Caki2 (cell line): ENCODE measurements at places on chromosomes 1 and 21. TPM values are rescaled to one million over a fixed set of nuclear protein-coding genes. Genes with fewer than 3 reads are reported as not detected.

DNA sequence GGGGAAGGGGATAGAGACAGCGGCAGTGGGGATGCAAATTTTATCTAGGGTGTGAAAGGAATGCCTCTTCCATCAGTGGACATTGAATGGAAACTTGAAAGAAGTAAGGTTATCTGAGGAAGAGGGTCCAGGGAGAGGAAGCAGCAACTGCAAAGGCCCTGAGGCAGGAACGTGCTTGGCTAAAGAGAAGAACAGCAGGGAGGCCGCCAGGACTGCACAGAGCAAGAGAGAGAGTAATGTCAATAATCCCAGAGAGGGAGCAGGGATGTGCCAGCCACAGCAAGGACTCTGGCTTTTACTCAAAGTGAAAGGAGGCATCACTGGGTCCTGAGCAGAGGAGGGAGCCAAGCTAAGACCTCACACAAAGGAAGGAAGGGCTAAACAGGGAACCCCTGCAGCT lies 50.9 kb downstream of the KCND3 start:
- DNase-seq = no peak

DNA sequence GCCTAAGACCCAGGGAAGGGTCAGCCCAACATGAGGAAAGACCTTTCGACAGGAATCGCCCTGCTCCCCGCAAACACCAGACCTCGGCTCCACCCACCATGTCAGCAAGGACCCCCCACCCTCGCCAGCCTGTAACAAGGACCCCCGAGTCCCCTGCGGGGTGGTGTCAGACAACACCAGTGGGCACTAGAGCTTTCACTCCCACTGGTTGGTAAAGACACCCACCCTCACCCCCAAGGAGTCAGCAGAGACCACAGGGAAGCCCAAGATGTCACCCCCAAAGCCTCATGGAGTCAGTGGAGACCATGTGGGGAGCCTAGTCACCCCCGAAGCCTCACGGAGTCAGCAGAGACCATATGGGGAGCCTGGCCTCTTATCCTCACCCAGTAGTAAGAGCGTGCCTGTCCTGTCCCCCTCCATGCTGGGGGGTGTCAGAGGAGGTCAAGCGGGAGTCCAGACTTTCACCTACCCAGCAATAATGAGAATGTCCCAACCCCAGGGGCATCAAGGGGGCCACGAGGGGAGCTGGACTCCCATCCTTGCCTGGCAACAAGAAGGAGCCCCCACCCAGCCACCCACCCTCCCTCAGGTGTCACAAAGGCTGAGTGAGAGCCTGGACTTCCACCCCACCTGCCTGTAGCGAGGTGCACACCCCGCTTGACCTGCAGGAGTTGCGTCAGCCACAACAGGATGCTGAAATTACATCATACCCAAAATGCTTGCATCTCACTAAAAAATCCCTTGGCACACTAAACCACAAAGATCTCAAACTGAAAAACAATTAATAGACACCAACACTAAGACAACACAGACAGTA lies 24.8 kb downstream of the SLC19A1 start:
- no peak for DNase-seq

GRCh38 chr1:28917757-28918118 lies 3.4 kb downstream of the EPB41 start:
- no peak for DNase-seq

DNA sequence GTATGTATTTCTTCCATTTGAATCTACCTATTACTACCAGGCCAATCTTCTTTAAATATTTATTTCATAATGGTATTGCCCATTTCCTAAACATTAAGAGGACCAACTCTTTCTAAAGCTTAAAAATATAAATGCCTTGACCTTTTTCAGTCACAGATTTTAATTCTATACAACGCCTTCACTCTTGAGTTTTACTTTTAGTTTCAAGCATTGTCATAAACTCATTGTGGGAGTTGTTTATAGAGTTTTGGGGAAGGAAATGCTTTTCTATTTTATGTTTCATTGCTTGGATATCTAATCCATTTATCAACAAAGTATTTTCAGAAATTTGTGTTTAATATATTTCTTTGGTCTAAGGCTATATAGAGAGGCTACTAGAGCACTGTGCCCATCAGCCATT lies 155.8 kb downstream of the DPYD start:
- no peak for DNase-seq

DNA sequence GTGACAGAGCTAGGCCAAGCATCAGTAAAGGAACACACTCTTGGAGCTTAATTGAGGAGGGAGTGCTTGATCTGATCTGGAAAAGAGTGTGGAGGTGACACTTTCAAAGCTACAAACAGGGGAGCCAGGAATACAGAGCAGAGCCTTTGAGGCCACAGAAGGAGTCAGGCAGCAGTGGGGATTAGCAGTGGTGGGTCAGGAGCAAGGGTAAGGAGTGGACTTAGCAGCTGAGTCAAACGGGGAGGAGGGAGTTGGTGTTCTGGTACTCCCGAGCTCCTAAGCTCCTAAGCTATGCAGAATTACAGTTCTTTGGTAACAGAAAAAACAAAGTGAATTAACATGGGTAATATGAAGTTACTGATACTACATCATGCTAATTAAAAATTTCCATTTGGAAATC lies 14.5 kb downstream of the RAB4A start:
- DNase-seq = no peak

The ASPM gene
- 14.5 and 21.4 TPM in 2 replicates for total RNA-seq
